Stimulated activated CD4-positive, alpha-beta T cell treated with anti-CD3 and anti-CD28 coated beads, TNF-alpha, amount 100 ng/mL, for 1 hour (primary cell): ENCODE measurements at places on chromosomes 3 and 15.

DNA sequence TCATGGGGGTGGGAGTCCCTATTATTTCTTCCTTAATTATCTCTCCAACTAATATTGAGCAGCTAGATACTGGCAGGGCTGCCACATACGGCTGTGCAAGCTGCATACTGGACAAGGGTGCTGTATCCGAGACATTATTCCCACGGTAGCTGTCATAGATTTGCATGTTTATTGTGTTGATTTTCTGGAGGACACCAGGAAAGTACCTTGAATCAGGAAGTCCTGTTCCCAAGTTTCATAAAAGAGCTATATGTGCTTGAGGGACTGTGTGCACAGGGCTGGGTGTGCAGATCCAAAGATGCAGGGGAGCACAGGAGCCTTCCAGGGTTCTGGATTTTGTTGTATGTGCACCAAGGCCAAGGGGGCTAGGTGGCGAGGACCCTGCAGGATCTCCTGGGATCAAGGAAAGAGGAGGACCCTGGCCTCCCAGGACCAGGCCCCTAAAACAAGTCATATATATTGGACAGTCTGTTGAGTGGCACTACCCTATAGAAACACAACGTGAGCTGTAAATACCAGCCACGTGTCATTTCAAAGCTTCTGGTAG lies 119.2 kb upstream of the ALDH1A3 start:
- DNase-seq, result no peak

DNA sequence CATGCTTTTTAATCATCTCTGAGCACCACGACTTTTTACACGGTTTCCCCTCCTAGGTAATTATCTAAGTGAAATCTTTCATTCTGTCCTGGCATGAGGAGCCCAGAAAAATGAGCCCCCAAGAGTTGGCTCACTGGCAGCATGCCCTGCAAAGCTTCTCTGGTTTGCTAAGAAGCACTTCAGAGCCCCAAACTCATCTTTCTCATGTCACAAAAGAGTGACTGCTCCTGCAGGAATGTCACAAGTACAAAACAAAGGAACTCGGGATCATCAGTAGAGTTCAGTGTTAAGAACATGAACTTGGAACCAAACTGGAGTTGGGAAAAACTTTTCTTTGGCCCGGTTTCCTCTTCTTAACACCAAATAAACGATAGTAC lies 123.9 kb downstream of the FOXB1 start:
- no peak for DNase-seq

DNA sequence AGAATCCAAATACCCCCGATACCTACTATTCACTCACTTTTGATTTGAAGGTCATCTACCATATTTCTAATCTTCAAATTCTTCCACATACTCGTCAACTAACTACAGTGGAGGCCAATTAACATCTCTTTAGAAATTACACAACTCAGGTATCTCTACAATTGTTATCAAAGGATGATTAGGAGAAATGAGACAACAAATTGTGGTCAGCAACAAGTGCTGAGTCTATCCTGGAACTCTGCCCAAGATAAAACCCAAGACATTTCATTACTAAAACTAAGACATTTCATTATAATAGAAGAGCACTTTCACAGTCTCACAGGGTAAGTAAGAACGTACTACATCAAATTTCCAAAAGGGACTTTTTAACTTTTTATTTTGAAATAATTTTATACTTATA lies 100.0 kb downstream of the TBC1D5 start:
- no peak for DNase-seq

DNA sequence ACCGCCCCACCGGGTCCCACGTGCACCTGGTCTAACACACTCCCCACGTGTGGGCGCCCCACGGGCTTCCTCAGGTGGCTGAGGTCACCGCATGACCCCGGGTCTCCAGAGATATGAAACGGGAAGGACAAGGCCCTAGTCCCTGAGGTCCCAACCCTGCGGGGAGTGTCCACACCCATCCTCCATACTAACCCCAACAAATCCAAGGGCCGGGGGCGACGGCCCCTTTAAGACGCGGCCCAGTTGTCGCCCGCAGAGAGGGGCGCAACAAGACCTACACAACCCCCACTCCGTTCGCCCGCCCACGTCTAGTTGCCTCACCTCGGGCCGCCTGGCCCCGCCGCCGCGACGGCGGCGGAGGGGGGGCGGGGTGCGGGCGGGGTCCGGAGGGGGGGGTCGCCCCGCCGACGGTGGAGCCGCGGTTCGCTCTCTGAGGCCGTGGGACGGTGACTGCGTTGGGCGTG lies 396 bp downstream of the INO80 start:
- peak; percentile 70 for DNase-seq

DNA sequence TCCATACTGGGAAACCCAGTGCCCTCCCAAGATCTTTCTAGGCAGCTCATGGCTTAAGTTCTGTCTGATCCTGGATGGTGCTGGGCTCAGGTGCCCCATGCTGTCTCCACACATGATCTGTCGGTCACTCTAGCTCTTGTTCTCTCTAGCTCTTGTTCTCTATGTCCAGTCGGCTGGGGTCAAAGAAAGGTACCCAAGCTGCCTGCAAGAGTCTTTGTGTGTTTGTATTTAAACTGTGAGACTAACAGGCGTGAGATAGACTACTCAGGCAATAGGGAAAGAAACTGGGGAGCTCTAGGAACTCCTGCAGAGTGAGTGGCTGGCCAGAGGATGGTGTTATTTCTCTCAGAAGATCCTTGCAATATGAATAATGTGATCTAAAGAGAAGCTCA lies 40.2 kb downstream of the GPR156 start:
- no peak for DNase-seq

DNA sequence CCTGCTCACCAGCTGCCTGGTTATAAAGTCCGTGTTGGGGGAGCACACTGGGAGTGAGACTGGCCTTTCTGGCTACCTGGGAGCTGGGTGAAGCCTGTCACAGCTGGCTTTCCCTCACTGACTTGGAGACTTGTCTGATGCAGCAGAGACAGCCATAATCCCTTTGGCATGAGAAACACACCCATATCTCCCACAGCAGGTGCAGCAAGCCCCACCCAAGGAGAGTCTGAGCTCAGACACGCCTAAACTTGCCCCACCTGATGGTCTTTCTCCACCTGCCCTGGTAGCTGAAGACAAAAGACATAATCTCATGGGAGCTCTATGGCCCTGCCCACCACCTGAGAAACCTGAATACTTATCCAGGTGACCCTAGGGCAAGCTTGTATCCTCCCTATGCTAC lies 54.8 kb downstream of the NMD3 start:
- no peak for DNase-seq

DNA sequence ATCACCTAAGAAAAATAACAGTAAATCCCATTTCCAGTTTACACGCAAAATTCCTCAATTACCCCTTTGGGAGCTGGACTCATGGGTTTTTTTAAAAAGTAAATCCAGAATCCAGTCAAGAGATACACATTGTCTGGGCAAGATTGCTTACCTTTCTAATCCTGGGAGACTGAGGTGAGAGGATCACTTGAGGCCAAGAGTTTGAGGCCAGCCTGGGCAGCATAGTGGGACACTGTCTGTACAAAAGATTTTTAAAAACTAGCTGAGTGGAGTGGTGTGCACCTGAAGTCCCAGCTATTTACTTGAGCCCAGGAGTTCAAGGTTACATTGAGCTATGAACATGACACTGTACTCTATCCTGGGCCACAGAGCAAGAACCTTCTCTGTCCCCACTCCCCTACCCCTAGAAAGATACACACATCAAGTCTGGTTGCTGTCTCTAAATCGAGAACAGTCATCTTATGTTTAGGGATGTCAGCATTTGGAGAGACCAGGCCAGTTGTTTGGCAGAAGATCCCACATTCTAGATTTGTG lies 39.0 kb downstream of the DAG1 start:
- no peak for DNase-seq

GRCh38 chr3:25171897-25172296 lies 256.2 kb upstream of the RARB start:
- DNase-seq, result no peak

DNA sequence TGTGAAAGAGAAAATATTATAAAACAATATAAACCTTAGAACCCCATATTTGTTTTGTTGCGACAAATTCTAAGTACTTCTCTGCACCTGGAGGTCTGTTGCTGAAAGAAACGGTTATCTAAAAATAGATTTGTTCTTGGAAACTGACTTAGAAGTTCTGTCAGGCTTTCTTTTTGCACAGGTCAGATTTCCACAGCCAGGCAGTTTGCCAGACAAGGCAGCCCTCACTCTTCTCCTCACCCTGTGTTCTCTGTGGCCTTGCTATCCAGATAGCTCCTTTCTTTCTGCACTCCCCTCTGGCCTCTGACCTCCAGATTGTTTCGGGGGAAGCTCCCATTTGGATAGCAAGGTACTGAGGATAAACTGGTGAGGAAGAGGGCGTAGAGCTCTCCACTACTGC lies 413.3 kb upstream of the ONECUT1 start:
- no peak for DNase-seq

GRCh38 chr3:115092220-115092791 lies 54.8 kb downstream of the ZBTB20 start:
- DNase-seq, result peak; percentile 39

DNA sequence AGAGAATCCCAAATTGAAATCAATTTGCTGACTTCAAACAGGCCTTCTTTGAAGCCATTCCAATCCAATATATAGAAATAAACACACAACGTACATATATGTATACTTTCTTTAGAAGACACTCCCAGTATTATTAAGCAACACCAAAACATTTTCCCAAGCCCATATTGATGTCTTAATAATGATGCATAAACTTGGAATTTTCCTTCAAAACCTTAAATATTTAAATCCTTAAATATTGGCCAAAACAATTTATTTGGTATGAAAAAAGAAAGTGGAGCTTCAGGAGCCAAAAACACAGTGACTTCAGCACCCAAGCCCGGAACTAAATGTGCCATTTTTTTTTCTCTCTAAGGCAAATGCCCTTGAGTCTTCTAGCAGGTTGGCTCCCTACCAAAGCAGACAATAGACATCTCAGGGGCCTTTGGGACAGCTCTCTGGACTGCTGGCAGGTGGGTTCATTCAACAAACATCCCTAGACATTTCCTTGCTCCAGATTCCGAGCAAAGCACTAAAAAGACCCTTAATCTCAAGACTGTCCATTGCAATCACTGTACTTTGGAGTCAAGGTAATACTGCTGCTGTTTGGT lies 384.7 kb downstream of the NTRK3 start:
- DNase-seq, result no peak

GRCh38 chr3:186886202-186886981 lies 43.9 kb downstream of the ADIPOQ start:
- no peak for DNase-seq

GRCh38 chr3:40871394-40871793 lies 327.9 kb upstream of the CTNNB1 start:
- DNase-seq, result no peak

- no peak for DNase-seq
These were observed 812 bp upstream of the SLC12A8 start for GRCh38 chr3:125213364-125213755.

DNA sequence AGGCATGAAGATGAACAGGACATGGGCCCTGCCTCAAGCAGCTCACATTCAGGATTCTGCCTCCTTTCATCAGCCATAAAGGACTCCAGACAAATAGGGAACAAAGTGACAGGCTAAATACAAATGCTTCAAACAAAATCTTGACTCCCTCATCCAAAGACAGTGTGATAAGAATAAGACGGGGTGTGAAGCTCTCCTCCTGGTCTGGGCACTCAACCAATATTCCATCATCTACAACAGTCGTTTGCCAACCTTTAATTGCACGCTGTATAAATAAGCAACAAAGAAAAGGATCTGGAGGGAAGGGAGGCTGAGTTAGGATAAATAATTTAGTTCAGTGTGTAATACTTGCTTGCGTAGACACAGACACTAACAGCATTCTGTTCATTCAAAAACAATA lies 5.4 kb downstream of the CCDC54 start:
- no peak for DNase-seq

DNA sequence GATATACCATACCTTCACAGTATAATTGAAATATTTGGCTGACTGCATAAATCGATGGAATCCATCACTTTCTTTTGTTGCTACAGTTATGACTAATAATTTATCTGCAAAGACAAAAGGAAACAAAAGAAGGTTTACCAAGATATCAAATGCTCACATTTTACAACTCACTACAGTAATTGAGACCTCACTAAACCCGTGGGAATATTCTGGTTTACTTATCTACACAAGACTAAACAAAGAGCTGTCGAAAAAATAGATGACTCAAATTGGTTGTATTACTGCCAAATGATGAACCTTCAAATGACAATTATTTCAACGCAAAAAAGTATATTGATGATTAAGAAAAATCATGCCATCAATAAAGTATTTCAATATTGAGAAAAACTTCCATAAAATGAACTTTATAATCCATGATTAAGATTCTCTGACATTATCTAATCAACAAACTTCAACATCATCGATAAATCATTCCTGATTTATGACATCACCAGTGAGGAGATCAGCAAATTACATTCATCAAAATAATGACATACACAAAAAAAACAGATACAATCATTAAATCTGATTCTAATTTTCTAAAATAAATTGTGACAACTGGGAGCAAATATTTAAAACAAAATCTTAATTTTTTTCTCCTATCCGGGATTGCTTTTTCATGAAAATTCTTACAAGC lies 36.7 kb downstream of the PLOD2 start:
- DNase-seq, result no peak

- no peak for DNase-seq
These were observed 3.5 kb upstream of the MNS1 start for GRCh38 chr15:56468401-56468800.

GRCh38 chr3:89697321-89697916 lies 590.0 kb downstream of the EPHA3 start:
- DNase-seq, result no peak

GRCh38 chr15:95937128-95937528 lies 393.4 kb upstream of the NR2F2 start:
- DNase-seq, result no peak

- DNase-seq, result no peak
These were observed 276.4 kb upstream of the TLE3 start for GRCh38 chr15:70374096-70374495.

DNA sequence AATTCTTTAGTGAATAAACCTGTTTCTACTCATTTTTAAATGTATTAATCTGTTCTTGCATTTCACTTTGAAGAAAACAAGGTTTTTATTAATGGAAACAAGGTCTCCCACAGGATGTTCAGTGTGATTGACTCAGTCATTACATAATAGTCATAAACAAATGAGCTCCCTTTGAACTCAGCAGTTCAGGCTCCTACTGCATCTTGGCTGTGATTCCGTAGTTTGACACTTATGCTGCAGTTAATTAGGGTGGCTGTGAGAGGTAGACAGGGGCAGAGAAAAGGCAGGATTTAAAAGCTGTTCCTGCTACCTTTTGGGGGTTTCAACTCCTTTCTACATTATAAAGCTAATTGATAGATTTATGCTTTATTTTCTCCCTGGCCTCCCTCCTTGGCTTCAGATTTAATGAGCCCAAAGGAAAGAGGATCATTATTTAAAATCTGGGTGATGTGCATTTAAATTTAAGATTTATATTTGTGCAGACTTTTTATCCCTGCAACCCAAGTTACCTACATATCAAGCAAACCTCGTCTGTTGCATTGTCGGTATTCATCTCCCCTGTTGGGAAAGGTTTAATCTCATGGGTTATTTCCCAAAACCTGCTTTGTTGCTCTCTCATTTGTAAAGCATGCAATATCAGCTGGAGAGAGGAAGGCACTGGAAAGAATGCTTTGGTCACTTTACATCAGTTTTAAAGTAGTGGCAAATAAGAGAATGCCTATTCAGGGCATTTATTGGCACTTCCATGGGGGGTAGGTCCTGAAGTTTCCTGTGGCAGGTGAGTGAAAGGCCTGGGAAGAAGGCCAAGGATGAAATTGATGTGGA lies 345.0 kb upstream of the NR2E3 start:
- DNase-seq, result no peak

- DNase-seq, result no peak
These were observed 211.3 kb upstream of the NSMCE3 start for GRCh38 chr15:29480949-29481348.
